Body of pancreas (tissue), 4 donors: ENCODE measurements at places on chromosomes 13 and 19. TPM values are rescaled to one million over a fixed set of nuclear protein-coding genes. Genes with fewer than 3 reads are reported as not detected.

GRCh38 chr13:108776650-108777049 lies 147.2 kb downstream of the MYO16 start:
- DNase-seq = no peak

GRCh38 chr19:32595491-32595890 lies 14.5 kb downstream of the PDCD5 start:
- no peak for DNase-seq

GRCh38 chr13:110677731-110678545 lies 28.0 kb downstream of the CARS2 start:
- DNase-seq = no peak

GRCh38 chr19:30154410-30154809 lies 212.4 kb downstream of the URI1 start:
- no peak for DNase-seq

GRCh38 chr13:40611004-40611403 lies 55.4 kb downstream of the FOXO1 start:
- no peak for DNase-seq

DNA sequence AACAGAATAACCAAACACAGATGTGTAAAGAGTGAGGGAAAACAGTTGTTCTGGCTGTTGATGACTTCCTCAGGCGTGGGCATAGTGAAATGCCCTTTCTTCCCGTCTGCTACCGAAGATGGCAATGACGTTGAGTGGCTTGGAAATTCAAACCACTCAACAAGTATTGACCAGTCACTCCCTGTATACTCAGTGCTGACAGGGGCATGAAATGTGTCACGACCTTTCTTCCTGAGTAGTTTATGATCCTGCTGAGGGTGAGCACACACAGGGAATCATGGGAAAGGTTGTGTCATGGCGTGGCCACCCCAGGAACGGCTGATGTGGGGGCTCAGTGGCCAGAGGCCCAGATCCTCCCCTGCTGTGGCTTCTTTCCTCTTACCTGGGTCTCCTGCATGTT lies 87.8 kb upstream of the C1QTNF9B start:
- DNase-seq = no peak

NLRP5 gene
- total RNA-seq = not detected
